ENCODE measurements at places on chromosomes 2 and 18. TPM values are rescaled to one million over a fixed set of nuclear protein-coding genes. Genes with fewer than 3 reads are reported as not detected.

DNA sequence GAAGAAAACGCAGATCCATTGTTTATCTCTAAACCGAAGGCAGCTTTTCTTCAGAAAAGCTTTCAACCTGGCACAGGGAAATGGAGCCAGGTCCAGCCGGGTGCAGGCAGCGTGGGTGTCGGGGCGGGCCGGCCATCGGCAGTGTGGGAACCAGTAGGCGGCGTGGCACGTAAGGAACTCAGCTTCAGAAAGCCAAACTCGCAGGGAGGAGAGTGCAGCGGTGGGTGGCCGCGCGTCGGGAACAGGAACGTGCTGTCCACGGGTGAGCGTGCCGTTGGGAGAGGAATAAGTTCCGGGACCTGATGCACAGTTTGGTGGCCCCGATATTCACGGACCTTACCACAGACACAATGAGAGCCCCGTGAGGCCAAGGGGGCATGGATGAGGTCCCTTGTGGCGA is 270.4 kb downstream of the TWIST2 start:
- DNase-seq, result no peak
- no peaks in the 10 kb centered on the region for H3K4me1 ChIP-seq
- no peak overlapping the region for H3K27ac ChIP-seq
- no peaks in the 10 kb centered on the region for H3K27me3 ChIP-seq

SKOR2 gene
- total RNA-seq, result not detected

GRCh38 chr18:8860845-8861642 is 155.7 kb downstream of the MTCL1 start:
- no peaks in the 10 kb centered on the region for H3K36me3 ChIP-seq
- no peaks in the 10 kb centered on the region for H3K27me3 ChIP-seq
- H3K4me1 ChIP-seq, result peaks cover 46% of the 10 kb centered on the region
- peak overlapping the region; percentile 42 for H3K27ac ChIP-seq
- H3K4me3 ChIP-seq, result no peak overlapping the region

RTN4 gene
- total RNA-seq, result 343 TPM

KCMF1 gene
- 97.8 TPM for total RNA-seq

- H3K27ac ChIP-seq, result no peak overlapping the region
- no peaks in the 10 kb centered on the region for H3K36me3 ChIP-seq
- no peak overlapping the region for H3K4me3 ChIP-seq
- peaks cover 10% of the 10 kb centered on the region for H3K27me3 ChIP-seq
- no peaks in the 10 kb centered on the region for H3K4me1 ChIP-seq
Observed at GRCh38 chr18:58473071-58473470, 155.8 kb downstream of the ALPK2 start.

DNA sequence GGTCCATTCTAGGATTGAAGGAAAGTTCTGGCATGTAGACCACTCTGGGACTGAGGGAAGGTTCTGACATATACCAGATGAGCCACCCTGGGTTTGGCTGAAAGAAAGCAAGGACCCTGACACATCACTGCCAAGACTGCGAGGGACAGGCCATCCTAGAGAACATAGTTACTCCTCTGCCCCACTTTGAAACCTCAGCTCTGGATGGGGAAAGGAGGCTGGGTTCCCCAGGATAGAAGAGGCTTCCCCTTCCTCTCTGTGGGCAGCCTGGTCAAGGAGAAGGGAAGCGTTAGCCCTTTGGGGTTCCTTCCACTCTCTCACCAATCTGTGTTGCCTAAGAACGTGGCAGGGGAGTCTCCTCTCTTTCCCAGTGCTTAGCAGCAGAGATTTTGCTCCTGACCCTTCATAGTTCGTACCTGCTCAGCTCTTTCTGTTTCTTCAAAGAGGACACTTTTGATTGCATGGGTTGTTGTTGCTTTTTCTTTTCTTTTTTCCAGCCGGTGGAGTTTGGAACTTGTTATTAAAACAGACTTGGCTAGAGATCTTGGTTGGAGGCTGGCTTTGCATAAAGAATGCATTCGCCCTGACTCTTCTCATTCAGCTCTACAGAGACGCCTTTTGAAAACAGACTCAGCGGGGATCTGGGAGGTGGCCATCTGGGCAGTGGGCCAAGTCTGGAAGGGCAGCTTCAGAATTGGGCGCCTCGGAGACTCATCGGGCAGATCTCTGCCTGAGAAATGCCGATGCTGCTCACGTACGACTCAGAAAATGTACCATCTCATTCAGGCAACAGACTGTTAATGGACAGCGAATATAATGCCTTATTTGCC is 166.1 kb downstream of the CLIP4 start:
- H3K4me3 ChIP-seq, result no peak overlapping the region
- H3K27ac ChIP-seq, result no peak overlapping the region
- H3K4me1 ChIP-seq, result no peaks in the 10 kb centered on the region
- DNase-seq, result peak; percentile 79

GRCh38 chr2:145680276-145680675 is 1160.4 kb upstream of the ZEB2 start:
- DNase-seq, result no peak
- peaks cover 10% of the 10 kb centered on the region for H3K4me1 ChIP-seq
- H3K4me3 ChIP-seq, result no peak overlapping the region
- H3K27me3 ChIP-seq, result no peaks in the 10 kb centered on the region
- H3K36me3 ChIP-seq, result no peaks in the 10 kb centered on the region
- H3K27ac ChIP-seq, result no peak overlapping the region

DNA sequence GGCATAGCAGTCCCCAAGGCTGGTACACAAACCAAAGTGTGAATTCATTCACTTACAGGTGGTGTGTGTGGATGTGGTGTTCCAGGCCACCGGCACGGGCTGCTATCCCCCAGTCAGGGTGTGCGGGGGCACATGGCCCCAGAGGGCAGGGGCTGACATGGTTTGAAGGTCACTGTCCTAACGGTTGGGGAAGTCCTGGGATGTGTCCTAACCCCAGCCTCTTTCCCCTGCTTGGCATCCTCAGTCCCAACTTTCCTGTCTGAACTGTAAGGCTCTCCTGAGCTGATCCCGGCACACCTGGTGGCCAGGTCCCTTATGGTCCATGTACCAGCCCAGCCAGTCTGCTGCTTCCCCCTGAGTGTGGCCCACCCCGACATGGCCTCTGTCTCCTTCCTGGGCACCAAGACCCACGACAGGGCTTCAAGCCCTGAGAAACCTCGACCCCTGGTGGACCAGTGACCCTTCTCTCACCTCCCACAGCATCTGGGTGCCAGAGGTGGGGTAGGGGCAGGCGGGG is 2.4 kb upstream of the TMEM185B start:
- H3K27me3 ChIP-seq, result no peaks in the 10 kb centered on the region
- H3K4me1 ChIP-seq, result peaks cover 51% of the 10 kb centered on the region
- H3K27ac ChIP-seq, result no peak overlapping the region
- H3K4me3 ChIP-seq, result no peak overlapping the region
- no peaks in the 10 kb centered on the region for H3K36me3 ChIP-seq
- DNase-seq, result no peak

- H3K36me3 ChIP-seq, result no peaks in the 10 kb centered on the region
- no peak overlapping the region for H3K4me3 ChIP-seq
- H3K27ac ChIP-seq, result no peak overlapping the region
- no peak for DNase-seq
- H3K4me1 ChIP-seq, result no peaks in the 10 kb centered on the region
- peaks cover 18% of the 10 kb centered on the region for H3K27me3 ChIP-seq
Observed at GRCh38 chr2:126645211-126645618, 10.7 kb upstream of the GYPC start.

GRCh38 chr2:233965032-233965603 is 47.9 kb downstream of the TRPM8 start:
- no peaks in the 10 kb centered on the region for H3K27me3 ChIP-seq
- DNase-seq, result no peak
- no peak overlapping the region for H3K4me3 ChIP-seq
- H3K4me1 ChIP-seq, result no peaks in the 10 kb centered on the region

- H3K4me1 ChIP-seq, result peaks cover 22% of the 10 kb centered on the region
- H3K27me3 ChIP-seq, result no peaks in the 10 kb centered on the region
- peak within 1 kb of the TSS; percentile 80 for H3K27ac ChIP-seq
- H3K4me3 ChIP-seq, result peak within 1 kb of the TSS; percentile 83
Observed at GRCh38 chr2:188291617-188292347, at the start of gene GULP1. GULP1 (plus strand) TSS chr2:188291874; CDS start chr2:188477703, 185,829 bp downstream.

FER1L5 gene
- total RNA-seq, result 0.09 TPM

- DNase-seq, result no peak
- no peak overlapping the region for H3K4me3 ChIP-seq
- no peaks in the 10 kb centered on the region for H3K36me3 ChIP-seq
- H3K4me1 ChIP-seq, result no peaks in the 10 kb centered on the region
- no peak overlapping the region for H3K27ac ChIP-seq
Observed at GRCh38 chr2:116490511-116491145, 1323.9 kb upstream of the DDX18 start.
